Vagina (tissue), 2 donors: ENCODE measurements at places on chromosomes 7 and 10.

DNA sequence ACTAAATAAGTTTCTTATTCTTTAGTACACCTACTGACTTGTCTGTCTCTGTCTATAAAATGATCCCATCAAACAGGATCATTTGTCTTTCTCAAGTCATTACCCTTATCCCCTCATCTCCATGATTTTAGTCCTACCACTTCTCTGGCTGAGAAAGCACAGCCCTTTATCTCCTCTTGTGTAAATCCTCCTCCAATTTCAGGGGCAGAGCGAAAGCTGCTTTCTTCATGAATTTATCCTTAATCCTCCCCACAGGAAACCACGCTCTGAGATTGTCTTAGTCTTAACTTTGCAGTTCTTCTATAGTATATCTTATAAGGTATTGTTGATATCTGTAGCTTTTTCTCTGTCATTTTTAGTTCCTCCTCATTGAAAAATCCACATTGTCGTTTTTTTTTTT lies 239.7 kb upstream of the PLXDC2 start:
- DNase-seq: no peak

- DNase-seq: no peak
Observed at GRCh38 chr7:110486549-110486948, 604.4 kb upstream of the LRRN3 start.

GRCh38 chr7:44489955-44490350 lies 505 bp downstream of the NUDCD3 start:
- no peak for DNase-seq

DNA sequence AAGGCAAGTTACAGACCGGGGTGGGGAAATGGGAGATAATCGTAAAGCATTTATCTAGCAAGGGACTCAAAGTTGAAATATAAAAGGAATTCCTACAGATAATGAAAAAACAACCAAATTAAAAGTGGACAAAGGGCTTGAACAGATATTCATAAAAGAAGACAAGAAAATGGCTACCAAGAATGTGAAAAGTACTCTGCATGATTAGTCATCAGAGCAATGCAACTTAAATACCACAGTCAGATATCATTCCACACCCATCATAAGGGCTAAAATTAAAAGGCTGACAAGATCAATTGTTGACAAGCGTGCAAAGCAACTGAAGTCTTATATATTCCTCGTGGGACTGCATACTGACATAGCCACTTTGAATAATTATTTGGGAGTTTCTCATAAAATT lies 124.6 kb upstream of the RSU1 start:
- DNase-seq: no peak

GRCh38 chr7:73342645-73343044 lies 14.7 kb downstream of the FKBP6 start:
- no peak for DNase-seq

- no peak for DNase-seq
Observed at GRCh38 chr10:21820952-21821351, 182.6 kb downstream of the DNAJC1 start.

- no peak for DNase-seq
Observed at GRCh38 chr7:158028971-158029370, 558.7 kb downstream of the PTPRN2 start.

- DNase-seq: no peak
Observed at GRCh38 chr7:122136078-122136477, 8.0 kb downstream of the AASS start.

DNA sequence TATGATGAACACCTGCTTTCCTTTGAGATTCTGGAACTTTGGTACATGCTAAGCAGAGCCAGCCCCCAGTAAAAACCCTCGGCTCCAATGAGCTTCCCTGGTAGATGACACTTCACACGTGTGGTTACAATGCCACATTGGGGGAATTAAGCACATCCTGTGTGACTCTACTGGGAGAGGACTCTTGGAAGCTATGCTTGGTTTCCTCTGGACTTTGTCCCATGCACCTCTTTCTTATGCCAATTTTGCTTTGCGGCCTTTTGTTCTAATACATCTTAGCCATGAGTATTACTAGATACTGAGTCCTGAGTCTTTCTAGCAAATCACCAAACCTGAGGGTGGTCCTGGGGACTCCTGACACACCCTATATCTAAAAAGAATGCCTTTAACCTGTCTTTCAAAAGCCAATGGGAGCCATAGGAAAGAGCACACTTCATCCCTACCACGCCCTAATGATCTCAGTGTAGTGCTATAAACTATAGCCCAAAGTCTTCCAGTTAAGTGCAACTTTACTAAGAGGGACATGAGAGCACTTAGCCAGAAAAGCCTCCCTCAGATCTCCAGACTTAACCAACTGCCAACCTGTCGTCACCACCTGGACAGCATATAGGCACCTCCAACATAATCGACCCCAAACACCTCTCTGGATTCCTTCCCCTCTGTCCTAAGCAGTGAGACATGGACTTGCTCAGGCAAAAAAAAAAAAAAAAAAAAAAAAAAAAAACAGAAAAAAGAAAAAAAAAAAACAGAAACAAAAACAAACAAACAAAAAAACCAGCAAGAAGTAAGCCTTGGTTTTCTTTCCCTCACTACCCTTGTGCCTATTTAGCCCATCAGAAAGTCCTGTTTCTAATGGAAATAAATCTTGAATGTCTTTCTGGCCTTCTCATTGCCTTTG lies 37.4 kb downstream of the CCDC6 start:
- no peak for DNase-seq

GRCh38 chr7:8133188-8133848 lies 128.6 kb downstream of the ICA1 start:
- DNase-seq: no peak

GRCh38 chr7:42931447-42931833 lies 534 bp downstream of the PSMA2 start:
- DNase-seq: no peak

GRCh38 chr7:66213637-66214036 lies 8.5 kb downstream of the TPST1 start:
- no peak for DNase-seq

GRCh38 chr10:77431209-77431611 lies 206.4 kb downstream of the KCNMA1 start:
- DNase-seq: no peak

DNA sequence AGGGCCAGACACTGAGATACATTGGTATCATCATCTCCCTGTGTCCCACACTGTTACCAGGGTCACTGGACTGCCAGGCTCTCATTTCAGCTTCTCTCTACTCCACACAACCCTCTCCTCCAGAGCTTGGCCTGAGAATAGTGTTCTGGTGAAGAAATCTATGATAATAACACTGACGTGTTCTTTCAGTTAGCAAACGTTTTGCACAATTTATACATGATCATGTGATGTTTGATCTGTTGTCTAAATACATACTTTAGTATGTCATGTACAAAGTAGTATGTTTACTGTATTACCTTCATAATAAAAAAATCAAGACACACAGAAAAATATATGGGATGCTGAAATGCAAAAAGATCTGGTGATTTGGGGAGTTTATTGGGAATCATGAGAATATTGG lies 5.0 kb downstream of the SLC16A9 start:
- no peak for DNase-seq

- no peak for DNase-seq
Observed at GRCh38 chr7:131145770-131146169, 181.9 kb upstream of the MKLN1 start.

- no peak for DNase-seq
Observed at GRCh38 chr7:51327287-51327717, 10.7 kb upstream of the COBL start.

DNA sequence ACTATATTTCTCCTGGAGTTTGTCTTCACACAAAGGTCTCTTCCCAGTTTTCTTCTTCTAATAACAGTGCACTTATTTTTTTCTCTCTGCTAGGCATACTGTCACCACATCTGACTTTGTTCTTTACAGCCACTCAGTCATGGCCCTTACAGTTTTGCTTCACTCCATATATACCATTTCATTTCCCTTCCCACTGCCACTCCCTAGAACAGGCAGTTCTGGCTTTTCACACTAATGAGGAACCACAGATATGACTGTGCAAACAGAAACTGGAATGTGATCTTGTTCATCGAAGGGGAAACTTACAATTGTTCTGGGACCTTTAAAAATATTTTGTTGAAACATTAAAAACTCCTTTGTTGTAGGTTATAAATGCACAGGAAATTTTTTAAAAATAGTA lies 67.3 kb downstream of the EPDR1 start:
- DNase-seq: no peak

DNA sequence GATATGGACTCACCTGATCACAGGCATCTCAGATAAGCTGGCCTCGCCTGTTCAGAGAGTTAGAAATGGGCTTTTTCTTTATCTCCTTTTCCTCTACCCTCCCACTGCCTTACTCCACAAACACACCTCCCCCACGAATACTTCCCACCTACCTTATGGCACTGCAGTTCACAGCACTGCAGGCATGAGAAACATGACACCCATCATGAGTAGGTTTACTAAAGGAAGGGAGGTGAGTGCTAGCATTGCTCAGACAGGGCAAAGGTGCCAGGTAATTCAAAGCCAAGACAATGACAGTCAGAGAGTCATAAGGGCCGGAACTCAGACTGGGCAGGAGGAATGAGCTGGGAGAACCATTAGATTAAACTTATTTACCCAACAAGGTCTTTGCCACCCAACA lies 220.6 kb downstream of the FAM107B start:
- no peak for DNase-seq

GRCh38 chr7:155483868-155484325 lies 26.0 kb downstream of the EN2 start:
- no peak for DNase-seq

GRCh38 chr10:104077247-104077646 lies 8.4 kb downstream of the COL17A1 start:
- no peak for DNase-seq

DNA sequence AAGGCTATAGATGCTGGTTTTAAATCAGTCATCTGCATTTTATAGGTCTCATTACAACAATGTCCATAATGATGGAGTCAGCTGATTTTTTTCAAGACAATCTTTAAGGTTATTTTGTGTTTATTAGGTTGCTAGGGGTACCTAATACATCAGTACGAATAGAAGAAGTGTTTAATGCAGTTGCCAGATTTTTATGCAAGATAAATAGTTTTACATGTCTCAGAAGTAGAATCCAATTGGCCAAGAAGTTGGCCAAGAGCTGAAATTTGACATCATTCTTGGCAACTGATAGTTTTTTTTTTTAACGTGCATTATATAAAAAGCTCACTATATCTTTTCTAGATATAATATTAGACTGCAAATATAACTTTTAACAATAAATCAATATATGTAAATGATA lies 208.5 kb downstream of the TRIL start:
- no peak for DNase-seq

GRCh38 chr7:101935521-101936141 lies 118.2 kb downstream of the CUX1 start:
- no peak for DNase-seq

- no peak for DNase-seq
Observed at GRCh38 chr7:80272560-80273239, 138.1 kb downstream of the GNAI1 start.

- no peak for DNase-seq
Observed at GRCh38 chr10:66671064-66671463, 254.8 kb upstream of the LRRTM3 start.

- DNase-seq: no peak
Observed at GRCh38 chr10:126006906-126007305, 110.5 kb downstream of the FANK1 start.

DNA sequence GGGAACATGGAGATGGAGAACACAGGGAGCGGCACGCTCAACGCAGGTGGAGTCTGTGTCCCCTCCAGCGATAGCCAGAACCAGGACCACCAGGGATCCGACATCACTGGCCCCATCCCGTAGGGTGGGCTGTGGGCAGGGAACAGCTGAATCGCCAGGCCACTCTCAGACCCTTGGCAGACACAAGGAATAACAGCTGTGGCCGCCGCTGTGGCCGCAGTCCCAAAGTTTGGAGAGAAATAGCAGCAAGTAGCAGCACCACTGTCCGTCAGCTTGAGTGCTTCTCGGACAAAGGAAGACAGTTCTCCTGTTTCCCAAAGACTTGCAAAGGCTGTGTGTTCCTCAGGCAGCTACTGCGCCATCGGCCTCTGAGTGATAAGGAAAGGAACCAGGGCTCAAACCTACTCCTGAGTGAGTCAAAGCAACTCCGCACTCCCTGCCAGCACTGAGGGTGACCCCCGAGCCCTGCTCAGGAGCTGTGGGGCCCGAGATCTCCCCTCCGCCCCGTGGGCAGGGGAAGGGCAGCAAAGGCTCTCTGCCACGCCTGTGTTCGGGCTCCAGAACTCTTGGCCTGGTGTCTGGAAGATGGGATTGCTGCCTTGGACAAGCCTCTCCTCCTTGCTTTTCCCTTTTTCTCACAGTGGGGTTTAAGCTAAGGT lies 82.3 kb upstream of the FAM20C start:
- no peak for DNase-seq

DNA sequence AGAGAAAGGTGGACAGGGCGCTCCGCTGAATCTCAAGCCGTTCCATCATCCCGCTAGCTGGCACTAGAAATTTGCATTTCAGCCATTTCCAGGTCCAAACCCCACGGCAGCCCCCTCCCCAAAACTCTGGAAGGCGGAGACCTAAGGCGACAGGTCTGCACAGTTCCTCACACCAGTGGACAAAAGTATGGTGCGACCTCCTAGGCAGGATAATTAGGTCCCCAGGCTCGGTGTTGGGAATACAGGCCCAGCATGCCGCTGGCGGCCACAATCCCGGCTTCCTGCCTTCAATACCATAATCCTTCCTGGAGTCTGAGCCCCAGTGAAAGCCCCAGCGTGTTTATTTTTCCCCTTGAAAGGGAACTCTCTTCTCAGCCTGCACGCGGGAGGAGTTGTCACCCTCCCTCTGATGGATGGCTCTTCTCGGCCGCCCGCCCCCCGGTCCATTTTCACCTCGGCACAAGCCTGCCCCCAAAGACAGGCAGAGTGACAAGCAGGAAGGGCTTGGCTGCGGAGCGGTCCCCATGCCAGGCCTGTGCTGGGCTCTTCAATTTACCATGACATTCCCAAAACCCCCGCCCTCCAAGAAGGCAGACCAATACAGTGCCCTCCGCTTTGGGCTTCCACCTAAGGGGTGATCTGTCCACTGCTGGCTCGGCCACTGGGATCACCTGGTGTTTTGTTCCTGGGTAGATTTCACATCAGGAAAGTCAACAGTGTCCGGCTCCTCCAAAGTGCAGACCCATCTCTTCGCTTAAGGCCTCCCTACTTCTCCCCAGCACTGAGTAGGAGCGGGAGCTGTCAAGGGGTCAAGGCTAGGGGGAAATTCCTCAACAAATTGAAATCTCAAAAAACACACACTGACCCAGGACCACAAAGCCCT lies 2.2 kb downstream of the FGFR2 start:
- DNase-seq: no peak

DNA sequence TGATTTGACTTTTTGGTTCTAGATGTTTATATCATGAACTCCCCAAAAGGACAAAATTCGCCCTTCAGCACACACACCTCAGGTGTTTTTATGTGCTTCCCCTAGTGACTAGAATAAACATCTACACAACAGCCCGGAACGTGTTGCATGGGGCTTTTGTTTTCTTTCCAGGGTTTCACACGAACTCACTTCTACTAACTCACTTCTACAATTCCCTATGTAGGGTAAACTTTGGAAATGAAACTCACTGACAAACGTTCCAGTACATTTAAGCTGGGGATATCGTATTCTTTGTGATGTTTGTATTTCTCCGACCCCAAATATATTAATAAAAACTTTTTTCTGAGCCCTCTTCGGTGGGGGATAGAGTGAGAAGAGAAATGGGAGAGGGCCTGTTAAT lies 1.4 kb downstream of the TRA2A start:
- DNase-seq: no peak
